WTC11 (cell line): ENCODE measurements at places on chromosomes 16 and 17.
A peak's percentile ranks its signal among the peaks of the same experiment; 100 is the strongest.

DNA sequence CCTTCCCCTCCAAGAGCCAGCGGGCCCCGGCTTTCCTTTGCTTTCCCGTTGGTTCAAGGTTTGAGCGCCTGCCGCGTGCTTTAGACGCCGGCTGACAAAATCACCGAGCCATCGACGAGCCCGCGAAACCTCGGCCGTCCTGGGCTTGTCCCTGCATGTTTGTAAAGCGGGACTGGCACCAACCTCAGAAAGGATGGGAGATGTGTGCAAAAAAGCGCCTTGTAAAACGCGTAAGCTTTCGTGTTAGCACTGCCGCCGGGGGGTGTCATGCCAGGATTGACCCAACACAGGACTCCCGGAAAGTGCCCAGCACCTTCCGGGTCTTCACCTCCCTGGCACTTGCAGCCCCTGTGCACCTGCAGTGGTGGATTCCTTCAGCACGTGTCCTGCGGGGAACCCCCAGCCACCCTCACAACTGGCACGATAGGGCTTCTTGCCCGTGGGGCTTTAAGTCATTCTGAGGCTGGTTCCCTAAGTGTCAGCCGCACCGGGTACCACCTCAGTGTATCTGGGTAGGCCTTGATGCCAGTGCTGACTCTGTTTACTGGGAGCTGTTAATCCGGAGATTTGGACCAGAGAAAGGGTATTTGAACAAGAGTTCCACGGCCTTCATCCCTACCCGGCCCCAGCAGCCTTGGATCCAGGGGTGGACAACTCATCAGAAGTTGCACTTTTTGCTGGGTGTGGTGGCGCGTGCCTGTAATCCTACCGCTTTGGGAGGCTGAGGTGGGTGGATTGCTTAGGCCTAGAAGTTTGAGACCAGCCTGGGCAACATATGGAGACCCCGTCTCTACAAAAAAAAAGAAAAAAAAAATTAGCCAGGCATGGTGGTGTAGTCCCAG lies 817 bp downstream of the NDUFAF8 start:
- H3K36me3 ChIP-seq: no peaks in the 10 kb centered on the region
- H3K27me3 ChIP-seq: no peaks in the 10 kb centered on the region
- H3K4me1 ChIP-seq: peaks cover 27% of the 10 kb centered on the region
- no peak for DNase-seq

GRCh38 chr16:86512301-86512859 lies 2.1 kb downstream of the FOXF1 start:
- H3K27ac ChIP-seq: no peak overlapping the region
- H3K4me3 ChIP-seq: no peak overlapping the region
- peaks cover 96% of the 10 kb centered on the region for H3K27me3 ChIP-seq
- H3K4me1 ChIP-seq: peaks cover 42% of the 10 kb centered on the region
- H3K36me3 ChIP-seq: peaks cover 6% of the 10 kb centered on the region

DNA sequence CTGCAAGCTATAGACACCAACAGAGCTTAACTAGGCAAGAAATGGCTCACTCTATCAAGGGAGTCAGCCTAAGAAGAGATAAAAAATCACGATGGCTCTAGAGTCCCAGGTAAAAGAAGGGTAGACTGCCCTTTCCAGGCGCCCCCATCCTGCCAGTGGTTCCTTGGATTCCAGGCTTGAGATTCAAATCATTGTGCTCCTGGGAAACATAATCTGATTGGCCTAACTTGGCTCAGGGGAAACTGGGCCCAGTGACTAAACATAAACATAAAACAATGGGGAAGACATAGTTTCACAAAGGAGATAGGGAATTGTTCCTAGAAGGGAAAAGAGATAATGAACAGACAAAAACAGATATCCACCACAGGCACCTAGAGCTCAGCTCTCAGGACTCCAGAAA lies 56.4 kb downstream of the ZNF18 start:
- no peak overlapping the region for H3K27ac ChIP-seq
- H3K4me3 ChIP-seq: no peak overlapping the region
- DNase-seq: no peak
- H3K27me3 ChIP-seq: no peaks in the 10 kb centered on the region
- no peaks in the 10 kb centered on the region for H3K36me3 ChIP-seq

DNA sequence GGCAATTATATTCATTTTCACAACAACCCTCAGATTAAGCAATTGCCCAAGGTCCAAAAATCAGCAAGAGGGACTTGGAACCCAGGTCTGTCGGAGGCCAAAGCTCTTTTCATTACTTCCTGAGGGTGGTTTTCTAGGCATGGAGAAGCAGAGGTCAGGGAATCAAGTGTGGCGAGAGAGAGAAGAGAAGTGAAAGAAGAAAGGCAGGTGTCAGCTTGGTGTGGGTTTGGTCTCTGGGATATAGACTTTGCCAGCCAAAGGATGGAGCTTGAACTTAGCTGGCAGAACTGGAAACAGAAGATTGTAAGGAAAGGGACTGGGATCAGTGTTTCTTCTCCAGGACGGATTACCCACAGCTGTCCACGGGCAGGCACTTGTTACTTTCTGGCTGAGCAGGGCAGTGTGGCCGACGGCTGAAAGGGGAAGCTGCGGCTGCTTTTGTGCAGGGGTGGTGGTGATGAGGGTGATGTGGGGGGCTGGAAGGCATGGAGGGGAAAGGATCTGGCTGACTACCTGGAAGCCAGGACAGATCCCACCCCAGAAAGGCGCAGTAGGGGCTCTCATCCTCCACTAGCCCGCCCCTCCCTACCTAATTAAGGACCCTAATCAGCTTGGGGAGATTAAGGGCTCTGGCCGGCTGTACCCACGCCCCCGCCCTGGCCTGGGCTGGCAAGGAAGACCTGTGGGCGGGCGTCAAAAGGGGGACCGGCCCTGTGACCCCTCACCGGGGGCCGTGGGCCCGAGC lies at the start of gene GUCY2D:
Gene GUCY2D (plus strand): TSS at position 640 of the 745 bp plus-strand sequence. CDS start 433 bp downstream, outside the sequence.
- no peak within 1 kb of the TSS for H3K27ac ChIP-seq
- peaks cover 14% of the 10 kb centered on the region for H3K4me1 ChIP-seq
- no peaks in the 10 kb centered on the region for H3K36me3 ChIP-seq
- H3K4me3 ChIP-seq: peak within 1 kb of the TSS; percentile 56
- DNase-seq: no peak

DNA sequence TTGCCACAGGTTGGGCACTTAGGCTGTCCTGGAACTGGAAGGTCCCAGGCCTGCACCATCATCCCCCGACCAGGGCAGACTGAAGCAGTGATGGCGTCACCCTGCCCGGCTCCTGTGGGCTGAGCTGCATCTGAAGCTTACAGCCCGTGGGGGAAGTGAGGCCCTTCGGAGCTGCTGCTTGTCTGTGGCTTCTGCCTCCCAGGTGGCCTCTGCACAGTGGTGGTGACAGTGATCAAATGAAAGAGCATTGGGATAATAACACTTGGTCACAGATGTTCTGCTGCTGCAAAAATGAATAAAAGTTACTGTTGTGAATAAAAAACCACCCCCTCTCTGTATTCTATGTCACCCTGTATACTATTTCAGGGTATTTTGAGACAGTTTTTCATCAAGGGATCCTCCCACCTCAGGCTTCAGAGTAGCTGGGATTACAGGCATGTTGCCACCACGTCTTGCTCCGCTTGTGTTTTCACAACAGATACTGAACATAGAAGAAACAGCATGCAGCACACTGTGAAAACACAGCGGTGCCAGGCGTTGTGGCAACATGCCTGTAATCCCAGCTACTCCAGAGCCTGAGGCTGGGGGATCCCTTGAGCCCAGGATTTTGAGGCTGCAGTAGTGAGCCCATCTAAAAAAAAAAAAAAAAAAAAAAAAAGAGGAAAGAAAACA lies 165.0 kb downstream of the LGALS9B start:
- H3K4me3 ChIP-seq: no peak overlapping the region
- H3K27me3 ChIP-seq: peaks cover 6% of the 10 kb centered on the region; the same call in 1 of the 2 replicates
- peaks cover 44% of the 10 kb centered on the region for H3K36me3 ChIP-seq
- DNase-seq: no peak
- no peak overlapping the region; the same call in 1 of the 2 replicates for H3K27ac ChIP-seq

DNA sequence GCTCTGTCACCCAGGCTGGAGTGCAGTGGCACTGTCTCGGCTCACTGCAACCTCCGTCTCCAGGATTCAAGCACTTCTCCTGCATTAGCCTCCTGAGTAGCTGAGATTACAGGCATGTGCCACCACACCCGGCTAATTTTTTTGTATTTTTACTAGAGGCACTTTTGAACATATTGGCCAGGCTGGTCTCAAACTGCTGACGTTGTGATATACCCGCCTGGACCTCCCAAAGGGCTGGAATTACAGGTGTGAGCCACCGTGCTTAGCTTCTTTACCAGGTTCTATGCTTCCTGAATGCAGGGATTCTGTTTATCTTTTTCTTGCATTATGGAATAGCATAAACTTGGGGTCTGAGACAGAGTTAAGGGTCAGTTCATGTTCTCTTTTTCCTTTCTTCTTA lies 317.9 kb upstream of the RBFOX1 start:
- H3K27me3 ChIP-seq: peaks cover 5% of the 10 kb centered on the region; the same call in 1 of the 2 replicates
- DNase-seq: no peak
- no peak overlapping the region for H3K27ac ChIP-seq
- H3K4me3 ChIP-seq: no peak overlapping the region
- H3K36me3 ChIP-seq: peaks cover 81% of the 10 kb centered on the region

GRCh38 chr16:75792771-75793492 lies 66.6 kb upstream of the CPHXL start:
- peaks cover 14% of the 10 kb centered on the region for H3K27me3 ChIP-seq
- H3K4me1 ChIP-seq: no peaks in the 10 kb centered on the region
- no peak for DNase-seq
- H3K4me3 ChIP-seq: no peak overlapping the region

DNA sequence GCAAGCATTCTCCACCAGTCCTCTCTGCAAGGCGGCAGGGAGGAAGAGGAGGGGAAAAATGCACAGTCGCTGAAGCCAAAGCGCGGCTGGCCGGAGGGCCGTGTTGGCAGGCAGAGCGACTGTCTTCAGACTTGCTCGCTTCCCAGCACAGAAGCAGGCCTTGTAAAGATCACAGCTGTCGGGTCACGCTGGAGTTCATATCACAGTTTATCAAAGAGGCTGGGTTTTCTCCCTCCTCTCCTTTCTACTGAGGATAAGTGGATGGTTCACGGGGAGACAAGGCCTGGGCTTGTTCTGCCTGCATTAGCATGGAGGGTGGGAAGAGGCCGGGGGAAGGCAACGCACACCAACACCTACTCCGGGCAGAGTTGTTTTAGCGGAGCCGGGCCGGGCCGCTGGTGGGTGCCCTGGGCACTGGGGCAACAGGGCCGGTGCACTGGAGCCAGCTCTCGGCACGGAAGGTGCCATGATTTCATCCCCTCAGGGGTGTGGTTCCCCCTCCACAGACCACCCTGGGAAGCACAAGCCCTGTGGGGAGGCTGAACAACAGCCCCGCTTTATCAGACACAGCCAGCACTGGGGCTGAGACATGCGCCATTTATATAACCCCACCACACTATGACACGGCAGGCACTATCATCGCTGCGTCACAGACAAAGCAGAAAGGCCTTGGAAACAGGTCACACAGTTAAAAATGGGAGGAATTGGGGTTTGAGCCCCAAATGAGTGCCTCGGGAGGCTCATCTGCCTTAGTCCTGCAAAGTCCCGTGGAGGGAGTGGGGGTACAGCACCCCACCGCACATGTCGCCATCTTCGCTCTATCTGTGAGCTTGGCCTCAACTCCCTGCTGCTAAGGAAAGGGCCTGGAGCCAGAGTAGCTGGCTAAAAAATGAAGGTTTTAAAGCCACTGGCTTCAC lies 40.3 kb upstream of the MTSS2 start:
- no peaks in the 10 kb centered on the region for H3K27me3 ChIP-seq
- no peak for DNase-seq
- H3K27ac ChIP-seq: peak overlapping the region; percentile 55
- H3K4me3 ChIP-seq: no peak overlapping the region

- H3K27ac ChIP-seq: peak overlapping the region; percentile 44; the same call in 1 of the 2 replicates
- DNase-seq: no peak
- peaks cover 22% of the 10 kb centered on the region for H3K27me3 ChIP-seq
- H3K4me3 ChIP-seq: peak overlapping the region; percentile 66
- peaks cover 3% of the 10 kb centered on the region; the same call in 1 of the 2 replicates for H3K36me3 ChIP-seq
Measured at GRCh38 chr17:42680331-42680808, 1.3 kb downstream of the CCR10 start.

- H3K36me3 ChIP-seq: no peaks in the 10 kb centered on the region
- no peak overlapping the region for H3K4me3 ChIP-seq
- H3K4me1 ChIP-seq: peaks cover 45% of the 10 kb centered on the region
- no peaks in the 10 kb centered on the region for H3K27me3 ChIP-seq
- 0 out of 2 replicates have a peak overlapping the region, but pooled peaks have one; percentile 36 for H3K27ac ChIP-seq
Measured at GRCh38 chr17:77317091-77317750, 176.5 kb downstream of the SEC14L1 start.

DNA sequence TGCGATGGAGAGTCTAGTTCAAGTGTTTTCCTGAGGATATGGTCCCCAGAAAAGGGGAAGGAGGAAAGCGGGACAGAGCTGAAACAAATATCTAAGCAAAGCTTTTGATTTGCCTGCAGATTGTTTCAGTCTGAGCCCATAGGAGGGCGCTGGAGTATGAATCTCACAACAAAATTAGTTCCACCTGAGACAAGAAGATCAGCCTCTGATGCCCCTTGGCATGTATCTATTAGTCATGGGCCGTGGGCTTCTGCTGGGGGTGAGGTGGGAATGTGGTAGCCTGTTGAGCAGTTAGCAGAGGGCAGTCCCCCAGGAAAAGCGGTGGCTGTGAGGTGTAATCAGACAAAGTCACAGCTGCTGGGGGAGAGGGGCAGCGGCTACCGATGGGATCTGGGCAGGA lies 446.9 kb downstream of the CA10 start:
- no peak overlapping the region for H3K27ac ChIP-seq
- peak; percentile 12 for DNase-seq
- no peak overlapping the region for H3K4me3 ChIP-seq

DNA sequence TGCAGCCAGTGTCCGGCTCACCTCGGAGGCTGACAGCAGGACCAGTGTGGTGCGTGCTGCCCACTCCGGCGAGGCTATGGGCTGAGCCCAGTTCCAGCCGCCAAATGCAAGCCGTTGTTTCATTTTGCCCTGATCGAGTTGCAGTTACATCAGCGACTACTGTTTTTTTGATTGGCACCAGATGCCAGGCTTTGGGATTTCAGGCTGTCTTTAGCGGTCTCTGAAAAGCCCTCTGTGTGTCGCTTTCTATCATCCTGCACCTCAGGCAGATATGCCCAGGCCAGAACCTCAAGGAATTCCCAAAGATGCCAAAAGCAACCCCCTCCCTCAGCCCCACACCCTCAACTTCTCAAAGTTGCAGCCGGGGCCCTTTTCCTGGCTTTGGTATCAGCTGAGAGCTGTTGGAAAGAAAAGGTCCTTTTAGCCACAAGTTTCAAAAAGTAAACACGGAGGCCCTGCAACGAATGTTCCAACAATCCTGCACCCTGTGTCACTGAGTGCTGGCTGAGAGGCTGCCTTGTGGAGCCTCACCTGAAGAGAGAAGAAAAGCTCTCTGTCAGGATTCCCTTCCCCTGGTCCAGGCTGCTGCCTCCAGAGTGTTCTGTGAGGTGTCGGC lies 58.9 kb downstream of the WWP2 start:
- peak overlapping the region; percentile 49; the same call in 1 of the 2 replicates for H3K27ac ChIP-seq
- H3K36me3 ChIP-seq: peaks cover 11% of the 10 kb centered on the region
- peaks cover 14% of the 10 kb centered on the region for H3K4me1 ChIP-seq
- no peak overlapping the region for H3K4me3 ChIP-seq
- DNase-seq: no peak

DNA sequence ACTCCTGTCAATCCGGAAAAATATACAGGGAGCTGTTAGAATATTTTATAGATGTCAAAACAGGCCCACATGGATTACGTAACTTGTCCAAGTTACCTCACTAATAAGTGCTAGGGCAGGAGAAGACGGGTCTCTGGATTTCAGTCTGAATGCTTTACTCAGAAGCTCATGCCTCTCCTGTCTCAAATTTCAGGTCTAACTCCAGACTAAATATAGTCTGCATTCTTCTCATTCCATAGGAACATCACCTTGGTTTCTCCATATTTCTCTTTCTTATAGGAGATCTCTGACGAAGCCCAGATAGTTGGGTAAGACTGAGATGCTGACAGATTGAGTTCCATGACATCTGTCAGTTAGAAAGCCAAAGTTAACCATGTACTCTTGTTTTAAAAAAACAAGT lies 174.2 kb downstream of the STX8 start:
- DNase-seq: no peak
- H3K4me3 ChIP-seq: no peak overlapping the region
- H3K36me3 ChIP-seq: no peaks in the 10 kb centered on the region
- no peaks in the 10 kb centered on the region; the same call in 1 of the 2 replicates for H3K27me3 ChIP-seq
- peaks cover 9% of the 10 kb centered on the region for H3K4me1 ChIP-seq
